ENCODE measurements at places on chromosomes 7 and 10. TPM values are rescaled to one million over a fixed set of nuclear protein-coding genes. Genes with fewer than 3 reads are reported as not detected.

- peak overlapping the region; percentile 11 for H3K27ac ChIP-seq
These were observed 67.5 kb downstream of the NT5C2 start for GRCh38 chr10:103125323-103126267.

GRCh38 chr7:116970238-116970910 lies 17.1 kb downstream of the ST7 start:
- DNase-seq: no peak
- no peaks in the 10 kb centered on the region for H3K27me3 ChIP-seq
- H3K4me1 ChIP-seq: no peaks in the 10 kb centered on the region
- H3K4me3 ChIP-seq: no peak overlapping the region

Gene PPP3CB
- 29.2 TPM for total RNA-seq

DNA sequence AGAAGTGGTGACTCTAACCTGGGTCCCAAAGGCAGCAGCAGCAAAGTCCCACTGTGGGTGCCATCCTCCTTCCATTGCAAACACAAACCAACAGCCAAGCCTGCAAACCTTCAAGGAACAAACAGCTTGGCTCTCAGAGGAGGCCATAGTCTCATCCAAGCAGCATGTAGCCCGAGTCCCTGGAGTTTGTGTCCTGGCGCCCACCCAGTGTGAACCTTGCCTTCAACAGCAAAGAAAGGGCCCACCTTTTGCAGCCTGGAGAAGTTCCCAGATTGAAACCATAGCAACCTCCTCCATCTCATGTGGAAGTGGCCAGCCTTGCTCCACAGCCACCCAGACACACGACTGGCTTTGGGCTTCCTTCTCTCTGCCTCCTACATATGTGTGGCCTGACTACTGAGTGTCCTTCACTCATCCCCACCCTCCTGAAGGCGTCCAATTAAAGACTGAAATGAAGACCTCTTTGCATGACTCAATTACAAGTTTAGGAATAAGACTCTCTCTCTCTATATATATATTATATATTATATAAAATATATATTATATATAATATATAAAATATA lies 106.1 kb downstream of the C10orf90 start:
- no peak overlapping the region for H3K4me3 ChIP-seq
- DNase-seq: no peak
- no peaks in the 10 kb centered on the region for H3K4me1 ChIP-seq

DNA sequence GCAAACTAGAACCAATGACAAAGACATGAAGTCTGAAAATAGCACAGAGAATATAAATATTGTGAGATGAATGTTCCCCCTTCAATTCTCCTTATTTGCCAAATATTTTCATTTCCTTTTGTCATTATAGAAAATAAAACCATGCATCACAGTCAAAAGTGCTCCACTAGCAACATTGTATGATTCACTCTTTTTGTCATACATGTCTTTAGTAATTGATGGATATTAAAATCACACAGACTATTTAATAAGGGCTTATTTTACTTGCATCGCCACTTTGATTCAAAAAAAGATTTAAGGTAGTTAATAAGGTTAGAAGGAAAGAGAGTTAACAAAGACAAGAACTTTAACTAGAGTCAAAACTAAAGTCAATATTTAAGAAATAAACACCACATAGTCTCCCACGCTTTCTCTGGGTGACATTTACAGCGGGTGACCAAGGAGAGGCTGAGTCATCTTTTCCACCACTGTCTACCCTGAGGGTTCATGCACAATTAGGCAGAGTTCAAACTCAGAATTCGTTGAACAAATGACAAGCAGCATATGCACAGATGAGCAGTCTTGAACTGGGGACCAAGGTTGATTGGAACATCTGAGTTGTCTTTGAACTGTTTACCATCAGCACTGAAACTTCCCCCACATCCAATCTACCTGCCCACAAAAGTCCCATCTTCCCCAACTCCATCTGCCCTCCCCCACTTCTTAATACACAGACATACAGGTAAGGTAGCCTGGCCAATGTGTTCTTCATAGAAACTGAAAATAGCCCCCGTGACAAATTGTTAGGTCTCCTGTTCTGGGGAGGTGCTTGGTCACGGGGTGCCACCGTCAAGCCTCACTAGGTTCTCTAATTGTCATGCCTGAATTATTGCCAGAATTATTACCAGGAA lies 42.5 kb downstream of the C7orf25 start:
- no peaks in the 10 kb centered on the region for H3K27me3 ChIP-seq
- no peak overlapping the region for H3K4me3 ChIP-seq

DNA sequence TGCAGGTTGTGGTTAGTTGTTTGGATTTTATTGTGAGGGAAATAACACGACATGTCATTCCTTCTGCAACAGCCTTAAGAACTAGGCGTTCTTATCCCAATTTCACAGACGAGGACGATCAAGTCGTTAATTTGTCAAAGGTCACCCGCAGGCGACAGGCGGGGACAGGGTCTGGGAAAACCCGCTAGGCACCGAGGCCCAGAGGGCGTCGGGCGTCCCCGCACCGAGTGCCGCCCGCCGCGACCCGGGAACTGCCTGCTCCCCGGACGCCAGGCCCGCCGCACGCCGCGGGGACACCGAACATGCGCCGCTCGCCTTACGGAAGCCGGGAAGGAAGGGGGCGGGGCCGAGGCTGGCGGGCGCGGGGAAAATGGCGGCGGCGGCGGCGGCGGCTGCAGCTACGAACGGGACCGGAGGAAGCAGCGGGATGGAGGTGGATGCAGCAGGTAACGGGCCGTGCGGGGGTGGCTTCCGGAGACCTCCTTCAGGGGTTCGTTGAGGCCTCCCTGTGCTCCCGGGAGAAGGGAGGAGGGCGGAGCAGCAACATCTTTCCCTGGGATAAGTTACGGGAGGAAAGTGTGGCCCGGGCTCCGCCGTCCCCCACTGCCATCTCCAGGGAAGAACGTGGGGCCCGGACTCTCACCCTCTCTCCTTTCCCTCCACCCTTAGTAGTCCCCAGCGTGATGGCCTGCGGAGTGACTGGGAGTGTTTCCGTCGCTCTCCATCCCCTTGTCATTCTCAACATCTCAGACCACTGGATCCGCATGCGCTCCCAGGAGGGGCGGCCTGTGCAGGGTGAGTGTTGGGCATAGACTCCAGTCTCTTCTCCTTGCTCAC lies at the start of gene COPS6:
TSS of gene COPS6 (plus strand) at position 349 of the 837 bp plus-strand sequence. CDS start at position 371, 22 bp downstream.
- peaks cover 15% of the 10 kb centered on the region for H3K4me1 ChIP-seq
- H3K4me3 ChIP-seq: peak within 1 kb of the TSS; percentile 81
- H3K36me3 ChIP-seq: peaks cover 40% of the 10 kb centered on the region
- peak within 1 kb of the TSS; percentile 79 for H3K27ac ChIP-seq
- peak; percentile 95 for DNase-seq

GRCh38 chr10:104835422-104835821 lies 194.3 kb downstream of the SORCS3 start:
- no peaks in the 10 kb centered on the region for H3K36me3 ChIP-seq
- no peaks in the 10 kb centered on the region for H3K4me1 ChIP-seq
- H3K4me3 ChIP-seq: no peak overlapping the region
- H3K27me3 ChIP-seq: no peaks in the 10 kb centered on the region

Gene IL6
- not detected for total RNA-seq

DNA sequence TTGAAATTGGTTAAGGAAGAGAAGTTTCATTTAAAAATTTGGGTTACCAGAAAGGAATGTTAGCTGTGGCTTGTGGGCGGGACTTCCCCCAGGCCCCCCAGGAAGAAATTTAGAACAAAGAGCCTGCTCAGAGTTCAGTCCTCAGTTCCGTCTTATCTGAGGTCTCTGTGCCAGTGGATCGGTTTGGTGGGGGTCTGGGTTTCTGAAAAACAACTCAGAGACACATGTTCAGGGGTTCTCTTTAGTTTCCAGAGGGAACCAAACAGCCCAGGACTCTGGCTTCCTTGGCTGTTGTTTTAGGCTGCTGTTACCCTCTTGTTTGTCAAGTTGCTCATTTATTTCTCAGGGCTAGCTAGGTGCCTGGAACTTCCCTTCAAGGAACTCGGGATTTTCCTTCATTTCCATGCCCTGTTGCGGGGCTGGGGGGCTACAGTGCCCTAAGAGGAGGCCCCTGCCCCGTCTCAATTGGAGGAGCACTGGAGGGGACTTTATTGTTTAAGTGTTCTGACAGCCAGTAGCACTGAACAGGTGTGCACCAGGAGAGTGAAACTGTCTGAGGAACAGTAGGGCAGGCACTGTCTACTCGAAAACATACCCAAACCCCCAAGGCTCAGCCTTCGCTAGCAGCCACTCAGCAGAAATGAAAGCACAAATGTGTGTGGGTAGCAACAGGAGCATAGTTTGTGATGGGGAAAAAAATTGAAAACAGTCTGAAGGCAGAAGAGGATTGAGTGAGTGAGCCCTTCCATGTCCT lies 59.9 kb downstream of the ALOX5 start:
- peaks cover 8% of the 10 kb centered on the region for H3K4me1 ChIP-seq
- no peaks in the 10 kb centered on the region for H3K36me3 ChIP-seq
- H3K27ac ChIP-seq: no peak overlapping the region
- no peaks in the 10 kb centered on the region for H3K27me3 ChIP-seq
- no peak for DNase-seq
- H3K4me3 ChIP-seq: no peak overlapping the region

Gene LRIT1
- total RNA-seq: not detected

DNA sequence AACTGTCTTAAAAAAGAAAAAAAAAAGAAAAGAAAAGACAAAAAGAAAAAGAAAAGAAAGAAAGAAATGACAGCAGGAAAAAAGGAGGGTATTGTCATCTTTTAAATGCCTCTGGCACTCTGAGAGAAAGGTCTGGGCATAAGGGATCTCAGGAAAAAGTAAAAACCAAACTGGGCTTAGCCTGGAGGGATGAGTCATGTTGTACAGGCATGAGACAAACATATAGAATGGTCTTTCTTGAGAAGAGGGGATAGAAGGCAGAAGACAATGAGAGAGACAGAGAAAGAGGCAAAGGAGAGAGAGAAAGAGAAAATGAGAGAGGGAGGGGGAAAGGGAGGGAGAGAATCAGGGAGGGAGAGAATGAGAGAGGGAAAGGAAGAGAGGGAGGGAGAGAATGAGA lies 32.3 kb upstream of the KCNMA1 start:
- no peak for DNase-seq
- no peaks in the 10 kb centered on the region for H3K36me3 ChIP-seq
- H3K27me3 ChIP-seq: no peaks in the 10 kb centered on the region
- H3K4me3 ChIP-seq: no peak overlapping the region

- no peak overlapping the region for H3K27ac ChIP-seq
- H3K4me3 ChIP-seq: no peak overlapping the region
- H3K4me1 ChIP-seq: peaks cover 4% of the 10 kb centered on the region
- no peak for DNase-seq
- no peaks in the 10 kb centered on the region for H3K27me3 ChIP-seq
These were observed 6.5 kb downstream of the STAMBPL1 start for GRCh38 chr10:88886557-88886956.

DNA sequence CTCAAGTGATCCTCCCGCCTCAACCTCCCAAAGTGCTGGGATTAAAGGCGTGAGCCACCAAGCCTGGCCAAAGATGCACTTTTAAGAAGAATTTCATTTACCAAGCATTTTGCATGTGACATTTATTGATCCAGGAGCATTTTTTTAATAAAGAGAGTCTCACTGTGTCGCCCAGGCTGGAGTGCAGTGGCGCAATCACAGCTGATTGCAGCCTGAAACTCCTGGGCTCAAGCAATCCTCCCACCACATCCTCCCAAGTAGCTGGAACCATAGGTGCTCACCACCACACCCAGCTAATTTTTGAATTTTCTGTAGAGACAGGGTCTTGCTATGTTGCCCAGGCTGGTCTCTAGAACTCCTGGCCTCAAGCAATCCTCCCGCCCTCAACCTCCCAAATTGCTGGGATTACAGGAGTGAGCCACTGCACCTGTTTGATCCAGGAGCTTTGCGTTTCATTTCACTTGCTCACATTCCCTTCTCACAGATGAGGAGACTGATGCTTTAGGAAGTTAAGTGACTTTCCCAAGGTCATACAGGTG lies 4.4 kb upstream of the TBL2 start:
- peaks cover 2% of the 10 kb centered on the region for H3K4me1 ChIP-seq
- no peaks in the 10 kb centered on the region for H3K27me3 ChIP-seq
- DNase-seq: no peak
- no peak overlapping the region for H3K4me3 ChIP-seq

- peak; percentile 11 for DNase-seq
- no peak overlapping the region for H3K27ac ChIP-seq
- H3K36me3 ChIP-seq: no peaks in the 10 kb centered on the region
- no peaks in the 10 kb centered on the region for H3K27me3 ChIP-seq
- H3K4me3 ChIP-seq: no peak overlapping the region
These were observed 10.0 kb downstream of the BTBD16 start for GRCh38 chr10:122281018-122281626.

GRCh38 chr7:99389772-99390171 lies 15.2 kb downstream of the ARPC1B start:
- peaks cover 32% of the 10 kb centered on the region for H3K4me1 ChIP-seq
- H3K27me3 ChIP-seq: no peaks in the 10 kb centered on the region
- no peak overlapping the region for H3K4me3 ChIP-seq
- H3K27ac ChIP-seq: no peak overlapping the region

Gene SND1
- total RNA-seq: 799 TPM

- H3K4me1 ChIP-seq: no peaks in the 10 kb centered on the region
These were observed 73.2 kb downstream of the GPR37 start for GRCh38 chr7:124692425-124692824.

Gene TET1
- total RNA-seq: 9.9 TPM

DNA sequence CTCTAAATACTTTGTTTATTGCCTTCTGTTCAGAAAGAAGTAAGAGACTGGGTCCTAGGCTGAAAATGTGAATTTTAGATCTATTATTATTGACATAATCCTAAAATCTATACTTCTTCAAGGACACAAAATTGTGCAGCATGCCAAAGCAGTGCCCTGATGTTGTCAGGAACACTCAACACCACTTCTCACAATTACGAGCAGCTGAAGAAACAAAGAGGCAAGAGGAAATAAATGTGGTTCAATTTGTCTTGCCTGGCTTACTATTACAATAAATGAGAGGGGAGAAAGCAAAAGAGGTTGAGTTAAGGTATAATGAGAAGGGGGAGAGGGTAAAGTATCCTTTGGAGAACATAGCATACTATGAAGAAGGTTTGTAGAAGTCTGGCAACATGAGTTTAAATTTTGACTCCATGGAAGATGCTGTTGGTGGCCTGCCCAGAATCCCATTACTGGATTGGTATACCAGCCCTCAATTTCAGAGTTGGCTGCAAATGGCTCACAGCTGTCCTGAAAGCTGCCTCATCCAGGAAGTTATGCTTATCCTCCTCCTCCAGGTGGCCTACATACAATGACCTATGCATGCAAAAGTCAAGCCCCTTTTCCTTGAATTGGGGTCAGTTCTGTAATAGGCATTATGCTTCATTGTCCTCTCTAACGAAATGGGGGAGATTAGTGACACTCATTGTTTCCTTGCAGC lies 274.6 kb upstream of the SMIM30 start:
- H3K27me3 ChIP-seq: no peaks in the 10 kb centered on the region
- no peak overlapping the region for H3K27ac ChIP-seq
- DNase-seq: no peak
- no peaks in the 10 kb centered on the region for H3K4me1 ChIP-seq
- H3K4me3 ChIP-seq: no peak overlapping the region

- no peaks in the 10 kb centered on the region for H3K27me3 ChIP-seq
- H3K27ac ChIP-seq: no peak overlapping the region
- no peaks in the 10 kb centered on the region for H3K4me1 ChIP-seq
- no peaks in the 10 kb centered on the region for H3K36me3 ChIP-seq
- H3K4me3 ChIP-seq: no peak overlapping the region
These were observed 394.2 kb downstream of the PTPRN2 start for GRCh38 chr7:158193446-158193845.

DNA sequence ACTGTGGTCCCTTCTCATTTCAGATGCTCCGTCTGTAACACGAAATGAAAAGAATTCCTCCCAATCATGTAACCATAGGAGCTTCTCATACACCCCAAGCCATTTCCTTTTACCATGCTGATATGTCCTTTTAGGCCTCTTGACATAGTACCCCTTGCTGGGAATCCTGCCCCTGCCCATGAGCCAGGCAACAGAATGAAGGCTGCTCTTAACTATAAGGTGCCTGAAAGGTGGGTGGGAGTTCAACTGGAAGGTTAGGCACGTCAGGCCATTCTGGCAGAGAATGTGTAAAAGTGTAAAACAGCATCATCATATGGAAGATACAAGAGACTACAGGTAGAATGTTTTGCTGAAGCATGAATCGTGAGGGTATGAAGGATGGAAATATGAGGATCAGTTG lies 22.5 kb downstream of the IL2RA start:
- H3K36me3 ChIP-seq: no peaks in the 10 kb centered on the region
- no peak overlapping the region for H3K4me3 ChIP-seq

Gene DOCK1
- total RNA-seq: 40.0 TPM
